Stimulated activated CD4-positive, alpha-beta T cell treated with anti-CD3 and anti-CD28 coated beads, Interleukin-4, amount 100 ng/mL, for 48 hours (primary cell): ENCODE measurements at places on chromosomes 16 and 17.

DNA sequence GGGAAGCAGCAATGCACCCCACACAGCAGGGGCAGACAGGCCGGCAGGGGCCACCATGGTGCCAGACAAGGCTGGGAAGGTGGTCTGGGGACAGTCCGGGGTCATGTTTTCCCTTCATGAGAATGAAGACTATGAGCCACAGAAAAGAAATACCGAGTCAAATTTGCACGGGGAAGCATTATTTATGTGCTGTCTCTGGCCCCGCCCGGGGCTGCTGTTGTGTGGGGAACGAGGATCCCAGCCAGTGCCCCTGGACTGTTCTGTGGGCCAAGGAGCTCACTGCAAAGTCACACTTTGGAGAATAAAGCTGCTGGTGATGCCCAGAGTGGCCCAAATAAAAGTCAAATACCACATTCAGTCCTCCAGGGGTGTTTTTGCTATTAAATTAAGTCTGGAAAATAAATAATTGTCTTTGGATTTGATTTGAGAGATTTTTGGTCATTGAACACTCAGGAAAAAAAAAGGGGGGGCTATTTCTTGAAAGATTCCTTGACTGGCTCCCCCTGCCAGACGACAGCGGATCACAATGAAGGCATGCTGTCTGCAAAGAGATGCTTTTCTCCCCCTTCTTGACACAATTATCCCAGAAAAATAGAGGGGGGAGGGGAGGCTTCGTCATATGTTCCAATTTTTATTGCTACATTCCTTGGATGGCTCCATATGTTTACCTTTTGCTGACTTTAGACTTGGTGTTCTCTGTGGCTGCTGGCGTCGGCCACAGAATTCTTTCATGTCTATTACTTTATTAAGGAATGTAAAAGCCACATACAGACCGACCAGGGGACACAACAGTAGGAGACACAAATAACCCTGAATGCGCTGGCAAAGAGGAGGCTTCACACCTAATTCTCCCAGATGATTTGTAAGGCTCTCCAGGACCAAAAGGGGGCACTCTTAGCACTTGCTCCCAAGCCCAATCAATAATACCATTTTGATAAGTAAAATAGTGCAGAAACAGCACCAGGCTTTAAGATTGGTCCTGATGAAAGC, 27.1 kb upstream of the ANKFN1 start:
- DNase-seq = no peak

GRCh38 chr17:32357615-32358014, 7.7 kb downstream of the ZNF207 start:
- DNase-seq = no peak

DNA sequence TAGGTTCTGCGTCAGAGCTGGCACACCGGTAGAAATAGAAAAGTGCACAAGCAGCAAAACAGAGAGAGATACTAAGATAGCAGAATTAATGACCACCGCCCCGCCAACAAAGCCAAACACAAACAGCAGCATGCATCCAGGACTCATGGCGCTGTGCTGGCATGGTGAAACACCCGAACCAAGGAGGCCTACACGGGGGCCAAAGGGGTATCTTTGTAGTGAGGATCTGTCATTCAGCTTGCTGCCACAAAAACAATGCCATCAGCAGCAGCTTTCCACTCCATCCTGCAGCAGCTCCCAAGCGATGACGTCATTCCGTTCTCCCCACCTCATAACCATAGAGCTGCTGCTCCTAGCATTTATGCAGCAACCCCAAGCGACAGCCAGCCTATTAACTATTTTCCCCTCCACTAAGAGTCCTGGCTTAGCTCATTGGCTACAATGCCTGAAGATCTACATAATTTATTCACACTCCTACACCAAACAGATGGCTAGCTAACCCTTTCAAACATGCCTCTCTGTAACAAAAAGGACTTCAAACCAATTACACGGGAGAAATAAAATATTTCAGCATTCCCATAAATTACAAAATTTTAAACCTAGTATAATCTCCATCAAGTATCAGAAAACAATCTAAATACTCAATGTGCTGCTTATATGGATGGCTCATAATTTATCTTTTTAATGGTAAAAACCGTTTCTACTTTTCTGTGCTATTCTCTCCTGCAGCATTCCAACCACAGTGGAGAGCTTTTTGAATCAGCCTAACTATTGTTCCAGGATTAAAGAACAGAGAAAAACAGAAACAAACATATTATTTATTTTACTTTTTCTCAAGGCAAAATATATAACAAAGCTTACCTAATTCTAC, 73.9 kb downstream of the SPAG9 start:
- DNase-seq = no peak

- DNase-seq = no peak
These were observed 49.9 kb downstream of the XYLT1 start for GRCh38 chr16:17420816-17421215.

DNA sequence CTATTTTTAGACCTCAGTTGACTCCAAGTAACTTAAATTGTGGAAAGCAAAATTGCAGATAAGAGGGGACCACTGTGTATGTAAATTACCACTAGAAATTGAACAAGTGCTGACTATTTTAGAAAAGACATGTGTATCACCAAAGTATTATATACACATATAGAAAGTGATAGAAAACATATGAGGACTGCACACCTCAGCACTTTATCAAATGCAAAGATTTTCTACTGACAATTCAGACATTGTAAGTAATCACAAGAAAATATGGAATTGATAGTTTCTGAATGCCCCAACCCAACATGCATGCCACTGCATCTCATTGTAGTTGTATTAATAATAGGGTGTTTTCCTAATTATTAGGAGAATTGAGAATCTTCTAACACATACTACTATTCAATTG, 536.5 kb downstream of the CDH11 start:
- no peak for DNase-seq

- DNase-seq = peak; percentile 28
These were observed 227.9 kb downstream of the MAF start for GRCh38 chr16:79372503-79373184.
